Caco-2 (cell line): ENCODE measurements at places on chromosomes 1 and 21.

- no peak for DNase-seq
These were observed 47.9 kb downstream of the LGR6 start for GRCh38 chr1:202241376-202242079.

DNA sequence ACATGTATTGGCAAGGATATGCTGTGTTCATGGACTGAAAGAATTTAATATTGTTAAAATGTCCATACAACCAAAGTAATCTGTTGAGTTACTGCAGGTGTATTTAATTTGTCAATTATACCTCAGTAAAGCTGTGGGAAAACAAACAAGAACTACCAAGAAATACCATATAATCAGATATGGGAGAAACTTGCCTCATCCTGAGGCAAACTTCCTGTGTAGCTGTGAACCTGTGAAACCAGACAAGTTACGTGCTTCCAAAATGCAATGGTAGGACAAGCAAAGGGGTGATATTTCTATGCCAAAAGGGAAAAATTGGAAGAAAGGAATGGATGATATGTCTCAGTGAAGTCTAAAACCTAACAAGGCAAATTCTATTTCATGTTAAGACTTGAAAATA lies 174.6 kb downstream of the SPATA17 start:
- no peak for DNase-seq

DNA sequence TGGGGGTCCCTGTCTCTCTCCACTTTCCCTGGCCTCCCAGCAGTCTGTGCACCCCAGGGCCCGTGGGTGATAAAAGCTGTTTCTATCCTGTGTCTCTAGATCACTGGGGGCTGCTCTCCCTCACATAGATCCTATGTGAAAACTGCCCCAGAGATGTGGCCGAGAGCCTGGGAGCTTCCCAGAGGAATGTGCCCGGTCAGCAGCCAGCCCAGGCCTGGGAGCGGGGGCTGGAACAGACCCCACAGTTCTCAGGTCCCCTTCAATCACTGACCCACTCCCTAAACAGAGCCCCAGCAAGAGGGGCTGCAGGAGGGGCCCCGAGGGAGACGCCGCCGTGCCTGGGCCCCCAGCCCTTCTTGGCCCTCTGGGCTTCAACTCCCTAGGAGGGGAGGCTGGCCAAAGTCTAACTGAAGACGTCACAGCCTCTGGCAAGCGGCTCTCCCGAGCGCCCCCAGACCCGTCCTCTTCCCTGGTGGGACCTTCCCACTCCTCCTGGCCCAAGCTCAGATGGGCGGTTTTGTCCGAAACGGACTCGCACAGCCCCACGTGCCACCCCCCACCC lies 403 bp downstream of the MXRA8 start:
- no peak for DNase-seq

GRCh38 chr1:113542221-113542701 lies 151.9 kb downstream of the MAGI3 start:
- DNase-seq = no peak

DNA sequence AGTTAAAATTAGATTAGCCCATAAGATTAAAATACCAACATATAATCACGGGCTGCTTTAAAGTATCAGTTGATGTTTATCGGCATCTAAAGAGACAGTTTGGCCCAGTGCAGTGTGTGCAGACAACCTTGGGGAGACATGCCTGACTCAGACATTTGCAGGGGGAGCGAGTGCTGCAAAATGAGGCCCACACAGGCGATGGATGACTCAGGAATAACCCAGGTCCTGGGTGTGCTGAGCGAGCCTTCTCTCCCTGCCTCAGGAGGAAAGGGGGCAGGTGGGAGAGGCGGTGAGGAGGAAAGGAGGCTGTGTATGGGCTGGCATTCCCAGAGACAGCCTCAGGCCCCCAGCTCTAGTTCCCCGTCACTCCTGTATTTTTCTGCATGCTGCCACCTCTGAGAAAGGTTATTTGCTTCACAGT lies 9.0 kb downstream of the SLC9A1 start:
- DNase-seq = no peak

DNA sequence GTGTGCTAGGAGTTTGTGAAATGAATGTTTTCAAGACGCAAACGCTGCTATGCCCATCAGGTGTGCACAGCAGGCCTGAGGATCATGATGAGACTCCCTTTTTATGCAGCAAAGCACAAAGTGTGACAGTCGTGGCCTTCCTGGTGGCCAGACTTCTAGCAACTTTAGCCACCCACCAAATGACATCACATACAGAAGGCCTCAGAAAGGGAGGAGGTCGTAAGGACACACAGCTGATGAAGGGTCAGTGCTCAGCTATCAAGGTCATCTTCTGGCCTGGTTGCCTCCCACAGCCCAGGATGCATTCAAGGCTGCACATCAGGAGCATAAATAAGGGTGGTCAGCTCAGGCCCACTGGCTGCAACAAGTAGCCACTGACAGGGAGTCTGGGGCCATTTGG lies 36.6 kb downstream of the BMP8A start:
- DNase-seq = no peak

DNA sequence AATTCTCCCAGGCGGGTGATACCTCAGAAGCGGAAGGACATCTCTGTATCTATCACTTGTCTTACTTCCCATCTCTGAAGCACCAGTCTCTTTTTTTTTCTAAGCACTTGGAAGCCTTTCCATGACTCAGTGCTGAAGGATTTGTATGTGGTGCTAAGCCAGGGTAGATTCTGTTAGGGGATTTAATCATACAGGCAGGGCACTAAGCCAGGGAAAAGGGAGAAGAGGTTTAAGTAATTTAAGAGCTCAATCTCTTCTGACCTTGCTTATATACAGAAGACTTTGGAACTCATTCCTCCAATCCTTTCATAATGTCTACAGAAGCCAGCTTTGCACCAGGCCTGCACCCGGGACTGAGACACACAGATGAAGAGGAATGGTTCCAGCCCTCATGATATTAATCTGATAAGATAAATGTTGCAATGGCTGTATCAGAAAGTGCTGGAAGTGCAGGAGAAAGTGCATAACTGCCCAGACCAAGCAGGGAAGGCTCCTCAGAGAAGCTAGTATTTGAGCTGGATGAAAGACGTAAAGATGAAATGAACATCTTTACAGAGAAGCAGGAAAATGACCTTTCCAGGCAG lies 11.0 kb downstream of the FAM163A start:
- no peak for DNase-seq

GRCh38 chr1:56533621-56534020 lies 45.7 kb downstream of the PLPP3 start:
- DNase-seq = no peak

- no peak for DNase-seq
These were observed 4.4 kb upstream of the PHC2 start for GRCh38 chr1:33435096-33435820.

DNA sequence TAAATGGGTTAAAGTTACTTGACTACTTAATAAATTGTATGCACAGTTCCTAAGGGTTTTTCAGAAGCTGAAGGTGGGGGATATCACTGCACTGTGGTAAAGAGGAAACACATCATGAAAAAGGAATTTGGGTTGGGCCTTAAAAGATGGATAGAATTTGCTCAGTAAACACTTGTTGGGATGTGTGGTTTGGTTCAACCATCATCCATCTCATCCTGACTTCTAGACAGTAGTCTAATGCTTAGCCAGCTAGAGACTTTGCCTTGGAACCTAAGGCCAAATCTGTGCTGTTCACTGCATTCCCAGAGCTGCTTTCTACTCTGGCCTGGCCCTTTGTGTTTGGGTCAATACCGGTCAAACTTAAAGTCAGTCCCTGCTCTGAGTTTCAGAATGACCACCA lies 30.6 kb downstream of the LY9 start:
- DNase-seq = no peak

DNA sequence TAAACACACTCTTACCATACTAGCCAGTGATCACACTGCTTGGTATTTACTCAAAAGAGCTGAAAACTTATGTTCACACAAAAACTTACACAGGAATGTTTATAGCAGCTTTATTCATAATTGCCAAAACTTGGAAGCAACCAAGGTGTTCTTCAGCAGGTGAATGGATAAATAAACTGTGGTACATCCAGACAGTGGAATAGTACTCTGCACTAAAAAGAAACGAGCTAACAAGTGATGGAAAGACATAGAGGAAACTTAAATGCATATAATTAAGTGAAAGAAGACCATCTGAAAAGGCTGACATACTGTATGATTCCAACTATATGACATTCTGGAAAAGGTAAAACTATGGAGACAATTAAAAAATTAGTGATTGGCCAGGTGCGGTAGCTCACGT lies 20.7 kb upstream of the PDIK1L start:
- DNase-seq = no peak

DNA sequence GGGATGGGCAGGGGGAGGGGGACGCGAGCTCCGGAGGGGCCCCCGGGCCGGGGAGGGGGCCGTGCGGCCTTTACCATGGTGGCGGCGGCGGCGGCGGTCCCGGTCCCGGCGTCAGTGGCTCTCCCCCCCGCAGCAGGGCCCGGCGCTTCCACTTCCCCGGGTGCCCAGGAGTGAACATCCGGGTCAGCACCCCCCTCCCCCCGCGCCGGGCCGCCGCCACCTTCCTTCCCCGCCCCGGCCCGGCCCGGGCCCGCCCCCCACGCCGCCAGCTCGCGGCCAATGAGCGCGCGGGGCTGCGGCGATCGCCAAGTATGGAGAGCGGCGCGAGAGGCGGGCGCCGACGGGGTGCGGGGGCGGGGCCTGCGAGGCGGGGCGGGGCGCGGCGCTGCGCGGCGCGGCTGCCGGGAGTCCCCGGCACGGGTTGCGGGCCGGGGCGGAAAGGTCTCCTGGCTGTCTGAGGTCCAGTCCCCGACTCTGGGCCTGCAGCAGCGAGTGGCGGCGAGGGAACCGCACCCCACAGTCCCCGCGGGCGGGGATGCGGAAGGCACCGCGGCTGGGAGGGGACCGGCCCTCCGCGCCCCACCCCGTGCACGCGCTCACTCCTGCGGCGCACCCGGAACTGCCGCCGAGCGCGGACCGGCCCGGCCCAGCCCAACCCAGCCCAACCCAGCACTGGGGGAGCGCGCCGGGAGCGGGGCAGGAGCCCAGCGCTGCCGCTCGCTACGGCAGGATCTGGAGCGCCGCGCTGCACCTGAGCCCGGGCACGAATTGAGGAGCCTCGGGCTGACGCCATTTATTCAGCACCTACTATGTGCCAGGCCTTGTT lies at the start of gene CAPZB:
TSS of gene CAPZB (minus strand) at position 178 of the 826 bp plus-strand sequence. CDS start at position 77, 101 bp downstream.
- peak; percentile 86 for DNase-seq

GRCh38 chr1:230979952-230980351 lies 1.1 kb downstream of the ARV1 start:
- no peak for DNase-seq

DNA sequence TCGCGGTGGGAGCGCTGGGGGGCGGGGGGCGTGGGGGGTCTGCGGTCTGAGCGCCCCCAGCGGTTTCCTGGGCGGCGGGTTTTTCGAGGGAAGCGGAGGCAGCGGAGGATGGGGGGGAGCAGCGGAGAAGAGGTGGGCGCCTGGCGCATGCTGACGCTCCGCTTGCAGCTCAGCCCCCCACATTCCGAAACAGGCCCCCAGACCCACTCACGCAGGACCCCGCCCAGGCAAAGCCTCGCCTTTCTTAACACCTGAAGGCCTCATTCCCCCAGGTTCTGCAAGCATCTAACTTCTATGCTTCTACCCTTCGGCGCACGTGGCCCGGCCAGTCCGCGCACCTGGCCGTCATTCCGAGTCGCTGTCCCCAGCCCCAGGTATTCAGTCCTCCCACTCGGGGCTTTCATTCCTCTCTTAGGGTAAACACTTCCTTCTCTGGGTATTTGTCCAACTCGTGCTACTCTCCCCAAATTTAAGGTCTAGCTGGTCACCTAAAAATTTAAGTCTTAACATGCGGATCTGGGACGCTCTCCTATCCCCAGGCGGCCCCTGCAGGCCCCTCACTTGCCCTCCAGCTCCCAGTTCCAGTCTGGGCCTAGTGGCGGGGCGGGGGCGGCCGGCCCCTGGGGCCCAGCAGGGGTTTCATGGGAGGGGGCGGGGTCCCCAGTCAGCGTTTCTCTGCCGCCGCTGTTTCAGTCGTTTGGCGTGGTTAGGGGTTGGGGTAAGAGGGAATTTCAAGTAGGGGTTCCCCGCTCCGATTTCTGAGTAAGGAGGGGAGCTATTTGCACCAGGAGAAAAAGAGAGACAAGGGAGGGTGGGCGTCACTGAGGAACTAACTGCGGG lies 2.8 kb upstream of the ZBTB7B start:
- DNase-seq = peak; percentile 85

DNA sequence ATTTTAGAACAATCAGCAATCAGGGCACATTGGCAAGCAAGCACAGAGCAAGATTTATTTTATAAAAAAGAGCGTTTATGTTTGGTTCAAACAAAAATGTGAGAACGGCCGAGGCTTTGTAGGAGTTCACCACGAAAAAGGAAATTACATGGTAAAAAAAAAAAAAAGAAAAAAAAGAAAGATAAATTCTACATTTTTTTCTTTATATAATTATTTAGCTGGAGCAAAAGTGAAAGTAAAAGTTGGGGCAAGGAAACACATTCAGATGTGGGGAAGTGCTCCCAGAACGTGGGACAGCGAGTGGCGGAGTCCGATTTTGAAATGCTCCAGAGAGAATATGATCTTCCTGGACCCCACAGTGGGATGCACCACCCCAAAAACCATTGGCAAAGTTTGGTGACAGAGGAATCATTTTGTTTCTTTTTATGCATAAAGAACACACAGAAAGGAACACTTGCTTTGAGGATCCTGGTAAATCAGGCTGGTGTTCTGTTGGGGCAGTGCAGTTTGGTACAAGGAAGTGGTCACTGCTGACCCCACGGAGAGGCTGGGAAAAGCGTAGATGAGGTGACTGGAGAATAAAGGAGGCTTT lies 16.3 kb upstream of the ATP5PO start:
- no peak for DNase-seq

- no peak for DNase-seq
These were observed 20.1 kb downstream of the KDM1A start for GRCh38 chr1:23039308-23039826.

GRCh38 chr1:61445269-61445825 lies 279.6 kb downstream of the TM2D1 start:
- no peak for DNase-seq

DNA sequence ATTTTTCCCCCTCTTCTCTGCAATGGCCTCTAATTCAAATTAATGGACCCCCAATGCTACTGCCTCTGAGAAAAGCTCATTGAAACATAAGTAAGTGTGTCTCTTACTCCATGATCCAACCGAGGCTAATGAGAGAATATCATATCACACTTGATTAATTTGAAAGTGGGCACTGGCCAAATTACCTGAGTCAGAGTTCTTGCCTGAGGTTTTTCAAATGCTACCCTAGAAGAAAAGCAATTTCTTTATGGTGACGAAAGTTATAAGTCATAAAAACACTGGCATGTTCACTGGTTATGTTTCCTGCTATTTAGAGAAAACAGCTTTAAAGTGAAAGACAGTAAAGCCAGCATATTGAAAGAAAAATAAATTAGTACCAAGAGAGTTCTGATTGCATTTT lies 368.8 kb upstream of the TMPRSS15 start:
- DNase-seq = no peak

DNA sequence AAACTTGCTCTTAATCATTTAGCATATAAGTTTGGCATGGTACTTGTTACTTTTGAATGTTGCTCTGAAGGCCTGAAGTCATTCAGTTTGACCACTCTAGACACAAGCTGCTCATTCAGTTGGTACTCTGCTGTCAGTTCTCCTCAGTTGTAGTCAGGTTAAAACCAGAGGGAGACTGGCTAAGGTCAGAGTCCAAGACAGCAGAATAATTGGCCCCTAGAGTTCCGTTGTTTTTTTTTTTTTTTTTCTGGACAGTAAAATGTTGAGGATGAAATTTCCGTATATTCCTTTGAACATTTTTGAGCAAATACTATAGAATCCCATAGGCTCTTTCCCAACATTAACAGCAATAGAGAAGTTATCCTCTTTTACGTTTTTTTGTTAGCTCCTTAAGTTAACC lies 9.4 kb downstream of the ZBTB40 start:
- DNase-seq = no peak

GRCh38 chr1:206895325-206895724 lies 1.9 kb upstream of the IL24 start:
- peak; percentile 62 for DNase-seq
